ENCODE measurements at places on chromosomes 11 and 22.

- no peak for DNase-seq
Measured at GRCh38 chr22:20433686-20434241, 3.9 kb downstream of the SCARF2 start.

DNA sequence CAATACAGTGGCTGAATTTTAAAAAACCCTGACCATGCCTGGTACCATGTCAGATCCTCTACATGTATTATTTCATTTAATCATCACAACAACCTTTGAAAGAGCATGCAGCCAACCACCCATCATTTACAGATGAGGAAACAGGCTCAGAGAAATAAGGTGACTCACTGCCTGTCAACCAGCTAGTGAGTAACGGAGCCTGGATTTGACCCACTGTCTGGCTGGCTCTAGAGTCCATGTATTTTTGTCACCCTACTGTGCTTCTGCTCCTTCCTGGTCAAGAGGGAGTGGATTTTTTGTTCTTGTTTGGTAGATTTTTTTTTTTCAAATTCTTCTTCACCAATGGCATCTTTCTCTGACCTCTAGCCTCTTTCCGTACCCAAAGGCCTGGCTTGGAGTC, 77.4 kb downstream of the CWC15 start:
- no peak for DNase-seq

- DNase-seq: no peak
Measured at GRCh38 chr11:3722100-3722499, 50.9 kb upstream of the CHRNA10 start.

DNA sequence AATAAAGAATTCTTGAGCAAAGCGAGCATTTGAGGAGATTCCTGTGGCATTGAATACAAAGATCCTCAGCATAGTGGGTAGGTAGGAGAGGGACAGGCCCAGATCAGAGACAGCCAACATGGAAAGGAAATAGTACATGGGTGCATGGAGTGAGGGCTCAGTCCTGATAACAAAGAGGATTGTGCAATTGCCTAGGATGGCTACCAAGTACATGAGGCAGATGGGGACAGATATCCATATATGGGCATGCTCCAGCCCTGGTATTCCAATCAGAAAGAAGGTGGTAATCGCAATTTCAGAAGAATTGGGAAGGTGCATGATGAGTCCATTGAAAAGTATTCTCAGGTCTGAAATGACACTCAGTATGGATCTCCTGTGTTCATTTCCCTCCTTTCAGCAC, 8.6 kb downstream of the OR51T1 start:
- no peak for DNase-seq

- DNase-seq: no peak
Measured at GRCh38 chr11:93655047-93655446, 6.4 kb upstream of the CEP295 start.

GRCh38 chr11:122711831-122712381, 56.4 kb downstream of the UBASH3B start:
- DNase-seq: no peak

DNA sequence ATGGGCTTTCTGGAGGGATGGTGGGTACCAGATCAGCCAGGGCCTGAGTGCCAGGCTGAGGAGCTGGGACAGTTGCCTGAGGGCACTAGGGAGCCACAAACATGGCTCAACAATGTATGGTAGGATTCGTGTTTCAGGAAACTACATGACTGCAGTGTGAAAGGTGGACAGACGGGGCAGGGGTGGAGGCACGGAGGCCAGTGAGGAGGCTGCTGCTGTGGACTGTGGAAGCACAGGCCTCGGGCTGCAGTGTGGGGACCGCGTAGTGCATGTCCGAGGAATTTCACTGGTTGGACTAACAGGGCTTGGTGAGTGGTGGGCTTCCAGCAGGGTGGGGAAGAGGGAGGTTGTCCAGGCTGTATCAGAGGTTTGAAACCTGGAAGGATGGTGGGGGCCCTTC, 7.8 kb downstream of the P2RY2 start:
- no peak for DNase-seq

- no peak for DNase-seq
Measured at GRCh38 chr11:28596816-28597215, 488.6 kb downstream of the METTL15 start.

DNA sequence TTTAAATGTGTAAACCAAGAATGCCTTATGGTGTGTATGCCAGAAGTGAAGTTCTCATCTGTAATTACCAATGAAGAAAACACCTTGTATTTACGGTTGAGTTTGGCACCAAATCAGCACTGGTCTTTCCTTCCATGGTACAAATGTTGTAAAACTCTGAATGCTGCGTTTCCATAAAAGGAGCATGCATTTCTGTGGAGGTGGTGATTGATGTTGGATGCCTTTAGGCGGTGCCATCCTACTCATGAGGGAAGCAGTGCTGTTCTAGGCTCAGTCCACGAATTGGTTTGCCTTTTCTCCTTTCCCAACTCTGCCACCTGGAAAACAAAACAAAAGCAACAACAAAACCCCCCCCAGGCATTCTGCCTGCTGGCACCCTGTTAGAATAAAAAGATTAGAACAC, 124.4 kb downstream of the TEAD1 start:
- no peak for DNase-seq

GRCh38 chr11:69427337-69427736, 54.1 kb upstream of the LINC01488 start:
- DNase-seq: no peak

DNA sequence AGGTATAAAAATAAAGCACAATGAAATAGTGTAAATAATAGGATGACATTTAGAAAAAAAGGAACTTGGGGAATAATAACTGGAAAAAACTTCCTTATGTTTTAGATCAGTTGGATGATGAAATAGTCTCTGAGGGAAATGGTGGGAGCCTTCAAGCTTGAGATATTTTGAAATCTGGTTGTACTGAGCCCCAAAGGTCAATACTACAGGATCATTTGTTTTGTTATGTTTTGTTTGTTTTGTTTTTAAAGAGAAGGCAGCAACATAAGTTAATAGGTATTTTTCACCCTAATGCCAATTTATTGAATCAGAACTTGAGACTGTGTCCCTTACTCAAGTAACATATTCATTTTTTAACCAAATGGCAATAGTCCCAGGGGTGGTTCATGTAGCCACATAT, 393.1 kb downstream of the ETS1 start:
- DNase-seq: no peak

DNA sequence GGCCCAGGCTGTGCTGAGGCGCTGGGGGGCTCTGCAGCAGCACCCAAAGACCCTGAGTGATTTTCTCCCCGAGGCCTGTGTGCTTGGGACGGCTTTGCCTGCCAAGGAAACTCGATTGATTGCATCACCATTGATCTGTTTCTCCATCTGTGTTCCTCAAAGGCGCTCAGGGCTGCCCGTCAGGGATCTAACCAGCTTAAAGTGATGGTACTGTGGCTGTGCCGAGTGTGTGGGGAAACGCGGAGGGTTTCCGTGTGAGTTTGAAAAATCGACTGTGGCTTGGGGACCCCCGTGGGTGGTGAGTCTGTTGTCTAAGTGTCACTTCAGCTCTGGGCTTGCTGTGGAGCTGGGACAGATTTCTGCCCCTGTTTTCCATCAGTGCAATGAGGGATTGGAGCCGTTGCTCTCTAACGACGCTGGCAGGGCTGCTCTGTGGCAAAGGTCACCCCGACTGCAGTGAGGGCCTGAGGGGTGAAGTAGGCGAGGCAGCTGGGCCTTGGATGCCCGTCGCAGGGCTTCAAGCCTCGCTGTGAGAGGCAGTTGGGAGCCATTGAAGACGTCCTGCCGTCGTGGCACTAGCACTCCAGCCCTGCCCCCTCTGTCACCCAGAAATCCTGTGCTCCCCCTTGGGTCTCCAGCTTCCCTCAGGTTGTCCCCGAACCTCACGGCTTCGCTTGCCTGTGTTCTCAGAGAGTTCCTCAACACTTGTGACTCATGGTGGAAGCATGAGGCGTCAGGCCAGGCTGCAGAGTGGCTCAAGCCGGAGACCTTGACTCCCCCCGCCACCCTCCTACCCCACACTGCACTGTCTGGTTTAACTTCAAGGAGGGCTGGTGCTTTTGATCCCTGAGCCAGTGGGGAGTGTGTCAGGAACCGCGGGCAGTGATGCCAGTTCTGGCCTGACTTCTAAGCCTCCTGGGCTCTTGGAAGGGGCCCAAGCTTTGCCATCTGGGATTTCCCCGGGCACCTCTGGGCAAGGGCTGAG, 21.8 kb downstream of the CACNA1I start:
- DNase-seq: no peak

DNA sequence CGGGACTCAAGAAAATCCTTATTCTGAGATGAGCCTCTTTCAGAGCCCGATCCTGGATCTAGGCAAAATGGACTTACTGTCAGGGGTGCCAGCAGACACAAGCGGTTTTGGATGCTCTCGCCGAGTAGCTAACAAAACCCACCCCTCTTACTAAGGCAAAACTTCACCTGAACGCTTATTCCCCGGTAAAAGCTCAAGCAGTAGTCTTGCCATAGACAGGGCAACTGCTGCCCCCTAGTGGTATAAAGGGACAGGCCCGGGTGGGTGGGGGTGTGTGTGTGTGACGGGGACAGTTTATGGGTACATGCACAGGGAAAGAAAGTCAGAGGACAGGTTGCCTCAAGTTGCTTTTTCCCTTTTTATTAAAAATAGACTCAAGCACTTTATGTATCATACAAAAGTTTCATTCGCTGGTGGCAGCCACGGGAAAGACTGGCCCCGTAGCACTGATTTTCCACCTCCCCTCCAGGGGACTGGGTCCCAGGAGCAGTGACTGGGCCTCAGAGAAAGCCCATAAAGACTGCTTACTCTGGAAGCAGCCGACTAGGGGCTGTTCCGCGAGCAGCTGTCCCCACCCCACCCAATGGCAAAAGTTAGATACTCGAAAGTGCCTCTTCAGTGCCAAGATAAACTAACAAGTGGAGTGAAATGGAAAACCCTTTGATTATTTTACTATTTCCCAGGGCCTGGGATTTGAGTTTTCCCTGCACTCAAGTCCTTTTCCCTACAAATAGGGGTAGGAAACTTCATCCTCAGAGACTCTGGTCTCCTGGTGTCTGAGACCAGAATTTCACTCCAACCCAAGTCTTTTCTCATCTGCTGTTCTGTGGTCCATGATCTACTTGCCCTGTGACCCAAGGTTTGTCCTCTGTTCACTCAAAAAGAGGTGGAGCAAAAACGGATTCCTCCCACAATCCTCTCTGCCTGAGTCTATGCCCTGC, 4.7 kb downstream of the YPEL4 start:
- DNase-seq: peak; percentile 90

GRCh38 chr11:95466416-95466815, 235.4 kb upstream of the SESN3 start:
- DNase-seq: no peak

DNA sequence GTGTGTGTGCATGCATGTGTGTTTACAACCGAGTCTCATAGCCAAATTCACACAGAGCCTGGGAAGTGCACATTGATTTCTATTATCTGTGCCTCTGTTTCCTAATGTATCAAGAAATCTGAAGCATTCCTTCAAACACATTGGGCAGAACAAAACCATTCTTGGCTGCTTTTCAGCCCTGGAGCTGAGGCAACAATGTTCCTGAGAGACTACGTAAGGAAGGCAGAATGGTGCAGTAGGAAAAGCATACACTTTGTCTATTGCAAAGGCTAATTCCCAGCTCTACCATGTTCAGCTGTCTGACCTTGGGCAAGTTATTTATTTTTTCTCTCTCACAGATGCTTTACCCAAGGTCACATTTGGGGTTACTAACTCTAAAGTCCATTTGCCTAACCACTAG, 575.5 kb downstream of the SOX6 start:
- no peak for DNase-seq

DNA sequence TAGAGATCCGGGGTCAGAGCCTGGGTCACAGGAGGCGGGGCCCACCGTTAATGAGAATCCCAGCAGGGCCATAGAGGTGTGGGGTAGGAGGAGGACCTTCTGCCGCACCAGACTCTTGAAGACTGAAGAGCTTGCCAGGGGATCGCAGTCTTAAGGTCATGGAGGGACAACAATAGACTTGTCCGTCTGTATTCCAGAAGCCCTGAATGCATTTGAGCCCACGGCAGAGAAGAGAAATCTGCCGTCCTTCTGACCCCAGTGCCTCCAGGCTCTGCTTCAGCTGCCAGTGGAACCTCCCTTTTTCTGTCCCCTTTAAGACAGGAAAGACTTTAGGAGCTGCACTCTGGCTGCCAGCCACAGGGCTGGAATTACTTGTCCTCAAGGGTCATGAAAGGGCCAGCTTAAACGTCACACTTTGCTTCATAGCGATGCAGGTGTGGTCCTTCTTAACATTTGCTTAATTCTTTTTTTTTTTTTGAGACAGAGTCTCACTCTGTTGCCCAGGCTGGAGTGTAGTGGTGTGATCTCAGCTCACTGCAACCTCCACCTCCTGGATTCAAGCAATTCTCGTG, 15.5 kb upstream of the ST3GAL4 start:
- no peak for DNase-seq

DNA sequence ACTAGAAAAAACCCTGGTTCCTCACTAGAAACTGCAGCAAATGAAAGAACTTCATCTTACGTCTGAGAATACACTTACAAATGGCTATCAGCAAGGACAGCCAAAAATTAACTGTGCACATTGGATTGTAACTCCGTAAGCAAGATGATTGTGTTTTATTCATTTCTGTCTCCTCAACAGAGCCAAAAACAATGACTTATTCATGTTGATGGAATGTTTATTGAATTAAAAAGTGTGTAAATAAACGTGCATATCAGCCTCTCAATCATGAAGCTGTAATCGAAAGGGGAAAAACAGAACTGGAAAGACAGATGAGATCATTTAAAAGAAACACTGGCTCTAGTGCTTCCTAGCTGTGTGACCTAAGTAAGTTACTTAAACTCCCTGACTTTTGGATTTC, 307.5 kb upstream of the ZC3H12C start:
- no peak for DNase-seq

DNA sequence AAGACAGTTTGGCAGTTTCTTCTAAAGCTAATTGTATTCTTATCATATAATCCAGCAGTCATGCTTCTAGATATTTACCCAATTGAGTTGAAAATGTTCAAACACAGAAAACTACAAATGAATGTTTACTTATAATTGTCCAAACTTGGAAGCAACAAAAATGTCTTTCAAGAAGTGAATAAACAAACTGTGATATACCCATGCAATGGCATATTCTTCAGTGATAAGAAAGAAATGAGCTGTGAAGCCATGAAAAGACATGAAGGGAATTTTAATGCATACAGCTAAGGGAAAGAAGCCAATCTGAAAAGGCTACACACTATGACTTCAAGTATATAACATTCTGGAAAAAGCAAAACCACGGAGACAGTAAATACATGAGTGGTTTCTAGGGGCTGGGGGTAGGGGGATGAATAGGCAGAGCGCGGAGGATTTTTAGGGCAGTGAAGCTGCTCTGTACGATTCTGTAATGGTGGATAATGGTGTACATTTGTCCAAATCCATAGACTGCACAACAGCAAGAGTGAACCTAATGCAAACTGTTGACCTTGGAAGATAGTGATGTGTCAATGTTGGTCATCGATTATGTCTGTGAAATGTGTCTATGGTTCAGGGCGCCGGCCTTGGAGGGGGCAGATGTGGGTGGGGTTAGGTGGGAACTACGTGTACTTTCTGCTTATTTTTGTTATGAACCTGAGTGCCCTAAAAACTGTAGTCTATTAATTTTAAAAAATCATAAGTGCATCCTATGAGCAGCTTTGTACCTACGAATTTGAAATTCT, 424.9 kb downstream of the TBC1D22A start:
- no peak for DNase-seq
